ENCODE measurements at places on chromosomes 11 and 22.

- DNase-seq = no peak
Measured at GRCh38 chr11:122348659-122349409, 232.8 kb upstream of the BLID start.

DNA sequence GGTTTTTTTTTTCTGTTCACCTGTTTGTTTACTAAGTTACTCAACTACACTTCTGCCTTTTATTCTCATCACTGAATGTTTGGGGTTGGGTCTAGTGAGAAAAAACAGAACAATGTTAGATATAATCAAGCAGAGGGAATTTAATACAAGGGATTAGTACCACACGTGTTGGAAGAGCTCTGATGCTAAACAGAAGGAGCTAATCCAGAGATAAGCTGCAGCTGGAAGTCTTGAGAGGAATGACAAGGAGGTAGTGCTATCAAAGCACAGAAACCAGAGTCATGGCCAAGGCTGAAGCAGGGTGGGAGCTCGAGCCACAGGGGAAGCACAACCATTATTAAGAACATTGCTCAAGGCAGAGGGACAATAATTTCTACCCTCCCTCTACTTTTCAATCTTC, 604.1 kb upstream of the ANO5 start:
- no peak for DNase-seq

- no peak for DNase-seq
Measured at GRCh38 chr11:10758957-10759356, 7.9 kb downstream of the CTR9 start.

GRCh38 chr11:33630936-33631748, 69.5 kb downstream of the C11orf91 start:
- DNase-seq = no peak

- no peak for DNase-seq
Measured at GRCh38 chr11:2408671-2409070, 8.1 kb downstream of the TSSC4 start.

DNA sequence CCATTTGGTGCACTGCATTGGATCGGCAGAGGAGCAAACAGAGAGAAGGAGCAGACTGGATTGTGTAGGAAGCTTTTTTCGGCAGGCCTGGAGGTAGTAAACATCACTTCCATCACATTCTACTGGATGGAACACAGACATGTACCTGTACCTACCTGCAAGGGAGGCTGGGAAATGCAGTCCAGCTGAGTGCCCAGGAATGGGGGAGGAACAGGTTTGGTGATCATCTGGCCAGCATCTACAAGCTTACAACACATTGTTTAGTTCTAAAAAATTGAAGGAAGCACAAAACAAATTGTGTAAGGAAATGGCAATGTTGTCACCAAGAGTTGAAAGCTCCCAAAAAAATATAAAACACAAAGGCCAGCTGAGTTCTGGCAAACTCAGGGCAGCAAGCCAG, 19.1 kb downstream of the SMIM38 start:
- DNase-seq = no peak

- DNase-seq = no peak
Measured at GRCh38 chr11:16408619-16409018, 52.3 kb upstream of the SOX6 start.

DNA sequence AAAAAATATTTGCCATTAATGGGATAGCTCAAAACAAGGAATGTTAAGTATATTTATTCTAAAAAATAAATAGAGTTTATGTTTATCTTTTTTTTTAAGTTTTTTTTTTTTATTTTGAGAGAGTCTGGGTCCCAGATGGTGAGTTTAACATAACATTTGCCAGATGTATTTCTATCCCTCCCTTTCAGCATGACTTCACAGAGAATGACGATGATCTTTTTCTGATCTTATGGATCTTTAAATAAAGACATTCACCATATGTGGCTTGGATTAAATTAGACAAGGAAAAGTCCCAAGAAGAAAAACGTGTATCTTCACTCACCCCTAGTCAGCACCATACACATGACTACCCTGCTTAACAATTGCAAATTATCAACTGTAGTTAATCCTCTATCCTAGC, 839.8 kb upstream of the CNTN5 start:
- DNase-seq = no peak

- no peak for DNase-seq
Measured at GRCh38 chr11:65981101-65981740, 19.7 kb downstream of the SART1 start.

GRCh38 chr11:91742155-91742554, 482.5 kb upstream of the FAT3 start:
- no peak for DNase-seq

DNA sequence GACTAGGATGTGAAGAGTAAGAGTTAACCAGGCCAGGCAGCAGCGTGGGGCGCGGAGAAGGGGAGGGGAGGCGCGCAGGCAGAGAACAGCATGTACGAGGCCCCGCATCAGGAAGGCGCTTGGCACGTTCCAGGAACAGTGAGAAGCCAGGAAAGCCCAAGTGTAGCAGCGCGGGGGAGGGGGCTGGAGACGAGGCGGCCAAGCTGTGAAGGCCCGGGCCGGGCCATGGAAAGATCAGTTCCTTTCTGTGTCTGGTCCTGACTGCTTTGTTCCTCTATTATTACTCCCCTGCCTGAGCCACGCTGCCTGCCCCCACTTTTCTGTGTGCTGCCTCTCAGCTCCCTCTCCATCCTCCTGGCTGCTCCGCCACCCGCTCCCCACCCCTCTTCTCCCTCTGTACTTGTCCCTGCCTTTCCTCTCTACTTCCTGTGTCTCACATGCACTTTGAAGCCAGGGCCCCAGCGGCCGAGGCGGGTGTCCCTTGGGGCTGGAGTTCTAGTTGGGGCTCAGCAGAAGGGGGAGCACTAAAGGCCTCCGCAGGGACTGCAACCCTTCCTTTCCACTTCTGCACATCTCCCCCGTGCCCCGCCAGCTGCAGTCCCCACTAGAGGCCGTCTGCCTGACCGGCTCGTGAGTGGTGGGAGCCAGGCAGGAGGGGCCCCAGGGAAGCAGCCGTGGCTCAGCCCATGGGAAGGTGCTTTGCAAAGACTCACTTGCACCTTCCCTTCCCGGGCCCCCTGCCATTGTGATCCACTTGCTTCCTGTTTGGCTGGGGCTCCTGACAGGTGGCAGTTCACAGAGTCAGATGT, 63.7 kb downstream of the PRDM11 start:
- no peak for DNase-seq

- no peak for DNase-seq
Measured at GRCh38 chr22:28955817-28956216, 72.4 kb downstream of the ZNRF3 start.

DNA sequence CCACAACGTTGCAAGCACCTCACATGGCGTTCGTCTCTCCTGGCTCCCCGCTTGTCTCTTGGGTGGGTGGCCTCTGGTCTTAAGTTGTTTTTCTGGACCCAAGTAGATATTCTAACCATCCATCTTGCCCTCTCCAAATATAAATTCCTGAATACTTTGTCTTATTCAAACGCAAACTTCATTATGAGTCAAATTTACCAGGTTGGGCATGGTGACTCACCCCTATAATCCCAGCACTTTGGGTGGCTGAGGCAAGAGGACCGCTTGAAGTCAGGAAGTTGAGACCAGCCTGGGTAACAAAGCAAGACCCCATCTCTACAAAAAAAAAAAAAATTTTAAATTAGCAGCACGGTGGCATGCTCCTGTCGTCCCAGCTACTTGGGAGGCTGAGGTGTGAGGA, 5.1 kb upstream of the IGSF9B start:
- no peak for DNase-seq

DNA sequence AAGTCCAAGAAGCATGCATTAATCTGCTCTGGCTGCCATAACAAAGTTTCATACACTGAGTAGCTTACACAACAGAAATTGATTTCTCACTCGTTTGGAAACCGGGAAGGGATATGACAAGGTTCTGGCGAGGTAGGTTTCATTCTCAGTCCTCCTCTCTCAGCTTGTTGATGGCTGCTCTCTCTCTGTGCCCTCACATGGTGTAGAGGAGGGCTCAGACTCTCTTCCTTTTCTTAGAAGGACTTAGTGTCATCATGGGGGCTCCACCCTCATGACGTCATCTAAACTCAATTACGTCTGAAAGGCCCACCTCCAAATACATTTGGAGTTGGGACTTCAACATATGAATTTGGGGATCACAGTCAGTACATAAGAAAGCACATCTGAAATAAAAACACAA, 18.6 kb downstream of the GLYATL1 start:
- no peak for DNase-seq

GRCh38 chr11:12259956-12260355, 117.4 kb upstream of the PARVA start:
- no peak for DNase-seq

DNA sequence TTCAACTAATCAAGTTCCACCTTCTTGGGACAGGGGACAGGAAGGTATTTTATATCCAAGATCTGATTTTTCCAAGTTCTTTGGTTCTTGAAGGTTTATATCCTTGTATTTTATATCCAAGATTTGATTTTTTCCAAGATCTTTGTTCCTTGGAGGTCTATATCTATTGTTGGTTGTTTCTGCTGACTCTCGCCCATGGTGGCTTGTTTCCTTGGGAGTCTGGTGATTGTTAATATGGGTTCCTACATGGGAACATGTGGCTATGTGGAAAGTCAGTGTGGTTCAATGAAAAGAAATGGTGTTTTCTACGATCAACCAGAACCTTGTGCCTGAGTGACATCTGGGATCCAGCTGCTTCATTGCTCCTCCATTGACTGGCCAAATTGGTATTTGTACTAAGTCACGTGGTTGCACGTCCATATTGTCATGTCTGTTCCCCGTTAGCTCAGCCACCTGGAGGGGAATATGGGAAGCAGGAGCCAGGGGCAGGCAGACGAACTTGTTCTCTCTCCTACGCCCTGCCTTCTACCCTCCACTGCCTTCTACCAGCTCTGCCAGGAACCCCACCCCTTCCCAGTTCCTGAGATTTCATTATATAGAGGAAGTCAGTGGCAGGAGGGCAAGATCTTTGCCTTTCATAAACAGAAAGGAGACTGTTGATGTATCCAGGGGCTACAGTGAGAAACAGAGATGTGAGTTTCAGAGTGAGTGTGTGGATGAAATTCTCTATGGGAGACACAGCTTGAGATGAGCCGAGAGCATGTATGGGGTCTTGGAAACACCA, 11.1 kb upstream of the CSF2RB start:
- DNase-seq = no peak

DNA sequence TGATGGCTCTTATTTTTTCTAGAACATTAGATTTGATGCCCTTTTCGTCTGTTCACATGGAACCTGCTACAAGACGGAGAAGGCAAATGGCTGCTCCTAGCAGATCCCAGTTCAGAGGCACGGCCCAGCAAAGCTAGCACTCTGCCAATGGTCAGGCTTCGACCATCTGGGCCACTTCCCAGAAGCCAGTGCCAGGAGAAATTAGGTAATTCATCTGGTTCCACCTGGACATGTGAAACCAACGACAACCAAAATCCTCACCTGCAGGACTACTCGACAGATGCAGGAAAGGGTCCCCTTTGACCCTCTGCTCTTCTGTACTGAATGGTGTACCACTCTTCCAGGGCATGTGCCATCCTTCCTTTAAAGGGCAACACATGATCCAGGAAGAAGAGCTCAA, 25.4 kb downstream of the MICAL3 start:
- DNase-seq = no peak

GRCh38 chr11:120256178-120256577, 16.2 kb downstream of the POU2F3 start:
- DNase-seq = no peak

GRCh38 chr11:130390071-130390758, 38.2 kb downstream of the ADAMTS8 start:
- DNase-seq = no peak

Data from NCI-H1436 treated with DMSO at 0.1 percent for 48 hours (cell line).